SJSA1 (cell line): ENCODE measurements at places on chromosomes 4 and X. TPM values are rescaled to one million over a fixed set of nuclear protein-coding genes. Genes with fewer than 3 reads are reported as not detected.

- H3K36me3 ChIP-seq = no peaks in the 10 kb centered on the region
- no peaks in the 10 kb centered on the region for H3K27me3 ChIP-seq
- peaks cover 11% of the 10 kb centered on the region for H3K4me1 ChIP-seq
- H3K27ac ChIP-seq = no peak overlapping the region
Observed at GRCh38 chrX:115362334-115363095, 73.0 kb downstream of the LUZP4 start.

TBX22 gene
- total RNA-seq = not detected in 2 replicates

NPY2R gene
- total RNA-seq = not detected in 2 replicates

GRCh38 chrX:31092970-31093638 is 21.3 kb upstream of the FTHL17 start:
- H3K27me3 ChIP-seq = no peaks in the 10 kb centered on the region
- no peak for DNase-seq
- no peak overlapping the region for H3K27ac ChIP-seq
- no peaks in the 10 kb centered on the region for H3K36me3 ChIP-seq

- H3K4me3 ChIP-seq = no peak overlapping the region
- H3K36me3 ChIP-seq = no peaks in the 10 kb centered on the region
- DNase-seq = no peak
- no peak overlapping the region for H3K27ac ChIP-seq
- H3K4me1 ChIP-seq = no peaks in the 10 kb centered on the region
Observed at GRCh38 chr4:23775694-23776093, 114.2 kb downstream of the PPARGC1A start.

DNA sequence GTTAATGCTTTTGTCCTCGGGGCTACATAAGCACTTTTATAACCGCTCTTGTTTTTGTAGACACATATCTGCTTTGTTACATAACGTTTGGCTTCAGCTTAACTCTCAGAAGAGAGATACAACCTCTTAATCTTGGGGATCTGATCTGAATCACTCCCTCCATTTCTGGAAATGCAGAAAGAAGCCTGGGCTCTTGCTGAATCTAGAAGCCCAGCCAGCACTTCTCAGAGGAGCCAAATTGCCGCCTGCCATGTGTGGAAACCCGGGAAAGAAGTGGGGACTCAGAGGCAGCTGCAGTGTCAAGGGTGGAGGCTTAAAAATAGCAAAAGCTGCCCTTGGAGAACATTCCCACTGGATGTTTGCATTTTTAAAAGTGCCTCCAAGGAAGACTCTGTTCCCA is 69.3 kb upstream of the LDB2 start:
- no peaks in the 10 kb centered on the region; the same call in 1 of the 2 replicates for H3K4me1 ChIP-seq
- no peaks in the 10 kb centered on the region for H3K36me3 ChIP-seq
- H3K27me3 ChIP-seq = no peaks in the 10 kb centered on the region
- H3K4me3 ChIP-seq = no peak overlapping the region
- no peak for DNase-seq

DNA sequence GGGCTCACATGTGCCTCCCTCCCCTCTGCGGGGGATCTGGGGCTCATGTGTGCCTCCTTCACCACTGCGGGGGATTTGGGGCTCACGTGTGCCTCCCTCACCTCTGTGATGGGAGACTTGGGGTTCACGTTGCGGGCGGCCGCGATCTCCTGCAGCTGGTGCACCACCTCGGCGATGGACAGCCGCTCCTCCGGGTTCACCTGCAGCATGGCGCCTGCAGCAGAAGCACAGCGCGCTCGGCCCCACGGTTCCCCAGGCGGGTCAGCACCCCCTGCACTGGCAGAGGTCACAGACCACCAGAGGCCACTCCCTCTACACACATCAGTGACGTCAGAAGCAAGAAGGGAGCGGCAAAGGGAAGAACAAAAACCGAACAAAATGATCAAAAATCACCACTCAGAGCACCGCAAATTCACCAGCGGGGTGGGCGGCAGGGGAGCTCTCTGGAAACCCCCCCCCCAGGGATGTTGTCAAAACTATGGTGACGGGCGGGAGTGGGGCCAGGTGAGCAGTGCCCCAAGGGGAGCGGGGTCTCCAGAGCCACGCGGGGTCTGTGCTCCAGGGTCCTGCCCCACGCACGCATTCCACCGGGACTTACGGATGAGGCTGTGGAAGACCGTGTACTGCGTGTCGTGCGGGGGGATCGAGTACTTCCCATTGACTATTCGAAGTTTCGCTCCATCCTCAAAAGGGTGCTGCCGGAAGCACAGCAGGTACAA is 38.7 kb downstream of the GAK start:
- no peaks in the 10 kb centered on the region for H3K4me1 ChIP-seq
- H3K36me3 ChIP-seq = peaks cover 2% of the 10 kb centered on the region; the same call in 1 of the 2 replicates
- H3K4me3 ChIP-seq = no peak overlapping the region
- no peak overlapping the region for H3K27ac ChIP-seq
- no peaks in the 10 kb centered on the region for H3K27me3 ChIP-seq

DNA sequence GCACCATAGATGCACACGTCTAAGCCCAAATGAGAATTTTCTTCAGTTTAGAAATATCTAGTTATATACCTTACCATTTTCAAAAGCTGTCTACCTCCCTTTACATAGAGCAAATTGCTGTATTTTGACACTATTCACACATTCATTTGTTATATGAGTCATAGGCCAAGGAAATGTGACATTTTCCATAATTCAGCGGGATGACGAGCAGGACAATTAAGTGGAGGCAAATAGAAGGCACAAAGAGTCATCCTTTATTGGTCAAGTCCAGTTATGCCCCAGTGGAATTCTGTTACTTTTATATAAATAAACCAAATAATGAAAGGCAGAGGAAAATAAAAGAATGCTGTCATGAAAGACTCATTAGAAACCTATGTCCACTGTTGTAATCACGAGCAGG is 27.9 kb downstream of the FGF13 start:
- DNase-seq = no peak
- H3K4me1 ChIP-seq = no peaks in the 10 kb centered on the region
- H3K27me3 ChIP-seq = no peaks in the 10 kb centered on the region
- H3K36me3 ChIP-seq = no peaks in the 10 kb centered on the region
- no peak overlapping the region for H3K4me3 ChIP-seq

- H3K27ac ChIP-seq = no peak overlapping the region
- H3K4me1 ChIP-seq = peaks cover 6% of the 10 kb centered on the region; the same call in 1 of the 2 replicates
- no peak overlapping the region for H3K4me3 ChIP-seq
- no peak for DNase-seq
- no peaks in the 10 kb centered on the region for H3K27me3 ChIP-seq
Observed at GRCh38 chrX:135328421-135329005, 19.2 kb downstream of the ETDC start.

- no peak overlapping the region for H3K27ac ChIP-seq
- H3K36me3 ChIP-seq = no peaks in the 10 kb centered on the region
- no peak for DNase-seq
- H3K4me3 ChIP-seq = no peak overlapping the region
- H3K4me1 ChIP-seq = no peaks in the 10 kb centered on the region
Observed at GRCh38 chr4:141074098-141074878, 59.0 kb downstream of the RNF150 start.
